ENCODE measurements at places on chromosomes 3 and 15.

DNA sequence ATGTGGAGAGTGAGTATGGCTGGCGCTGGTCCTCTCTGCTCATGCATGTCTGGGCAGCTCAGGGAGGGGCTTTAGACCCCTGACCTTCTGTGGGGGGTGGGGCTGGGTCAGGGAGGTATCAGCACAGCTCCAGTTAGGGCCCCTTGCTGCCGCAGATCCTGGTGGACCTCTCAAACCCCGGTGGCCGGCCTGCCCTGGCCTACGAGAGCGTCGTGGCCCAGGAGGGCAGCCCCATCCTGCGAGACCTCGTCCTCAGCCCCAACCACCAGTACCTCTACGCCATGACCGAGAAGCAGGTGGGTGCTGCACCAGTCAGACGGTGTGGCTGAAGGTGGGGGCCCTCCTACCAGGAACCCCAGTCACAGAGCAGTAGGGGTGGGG, 20.2 kb downstream of the PLXNA1 start:
- DNase-seq, result no peak

- DNase-seq, result no peak
Measured at GRCh38 chr3:23533996-23534395, 271.8 kb upstream of the UBE2E1 start.

- no peak for DNase-seq
Measured at GRCh38 chr3:23169551-23169950, 33.6 kb upstream of the UBE2E2 start.

DNA sequence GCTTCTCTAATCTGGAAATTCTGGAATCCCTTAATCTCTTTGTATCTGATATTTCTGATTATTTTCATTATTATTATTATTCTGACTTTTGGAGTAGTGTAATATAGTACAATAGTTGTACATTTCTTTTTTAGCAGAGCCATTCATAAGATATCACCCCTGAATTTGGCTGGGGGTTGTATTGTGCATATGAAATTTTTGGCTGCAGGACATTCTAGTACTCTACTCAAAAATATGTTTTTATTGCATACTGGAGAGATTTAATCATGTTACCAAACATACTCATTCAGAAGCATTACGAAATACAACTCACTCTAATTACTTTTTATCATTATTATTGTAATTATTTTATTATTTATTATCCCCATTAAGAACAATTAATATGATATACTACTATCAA, 589.7 kb upstream of the KCNMB2 start:
- no peak for DNase-seq

DNA sequence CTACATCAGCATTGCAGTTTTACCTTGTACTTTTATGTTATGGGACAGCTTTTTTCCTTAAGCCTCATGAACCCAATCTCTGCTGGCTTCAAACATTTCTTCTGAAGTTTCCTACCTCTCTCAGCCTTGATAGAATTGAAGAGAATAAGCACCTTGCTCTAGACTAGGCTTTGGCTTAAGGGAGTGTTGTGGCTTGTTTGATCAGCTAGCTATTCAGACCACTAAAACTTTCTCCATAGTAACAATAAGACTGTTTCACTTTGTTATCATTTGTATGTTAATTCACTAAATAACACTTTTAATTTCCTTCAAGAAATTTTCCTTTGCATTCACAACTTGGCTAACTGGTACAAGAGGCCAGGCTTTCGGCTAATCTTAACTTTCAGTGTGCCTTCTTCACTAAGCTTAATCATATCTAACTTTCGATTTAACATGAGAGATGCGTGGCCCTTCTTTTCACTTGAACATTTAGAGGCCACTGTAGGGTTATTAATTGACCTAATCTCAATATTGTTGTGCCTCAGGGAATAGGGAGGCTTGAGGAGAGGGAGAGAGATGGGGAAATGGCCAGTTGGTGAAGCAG, 8.1 kb upstream of the TIGIT start:
- no peak for DNase-seq

DNA sequence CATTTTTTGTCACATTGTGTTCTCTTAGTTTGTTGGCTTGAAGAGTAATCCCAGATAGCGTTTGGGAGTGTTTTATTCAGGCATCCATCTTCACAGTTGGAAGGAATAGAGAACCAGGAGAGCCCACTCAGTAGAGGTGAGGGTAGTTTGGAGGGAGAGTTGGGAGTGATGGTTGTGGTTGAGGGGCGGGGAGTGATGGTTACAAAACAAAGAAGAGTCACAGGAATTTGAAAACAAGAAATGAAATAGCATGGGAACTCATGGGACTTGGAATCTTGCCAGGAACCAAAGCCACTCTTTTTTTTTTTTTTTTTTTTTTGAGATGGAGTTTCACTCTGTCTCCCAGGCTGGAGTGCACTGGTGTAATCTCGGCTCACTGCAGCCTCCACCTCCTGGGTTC, 36.3 kb downstream of the DUT start:
- no peak for DNase-seq

DNA sequence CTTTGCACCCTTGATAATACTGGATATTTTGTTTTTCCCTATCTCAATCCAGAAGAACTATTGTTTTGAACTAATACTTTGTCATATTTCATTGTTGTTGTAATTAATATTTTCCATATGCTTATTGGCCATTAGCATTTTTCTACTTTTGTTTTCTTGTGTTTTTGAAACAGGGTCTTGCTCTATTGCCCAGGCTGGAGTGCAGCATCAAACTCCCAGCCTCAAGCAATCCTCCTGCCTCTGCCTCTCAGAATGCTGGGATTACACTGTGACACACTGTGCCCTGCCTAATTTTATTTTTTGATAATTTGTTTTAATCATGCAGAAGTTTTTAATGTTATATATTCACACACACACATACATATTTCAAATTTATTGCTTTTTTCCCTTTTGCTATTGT, 3.4 kb upstream of the RPS27L start:
- DNase-seq, result no peak

DNA sequence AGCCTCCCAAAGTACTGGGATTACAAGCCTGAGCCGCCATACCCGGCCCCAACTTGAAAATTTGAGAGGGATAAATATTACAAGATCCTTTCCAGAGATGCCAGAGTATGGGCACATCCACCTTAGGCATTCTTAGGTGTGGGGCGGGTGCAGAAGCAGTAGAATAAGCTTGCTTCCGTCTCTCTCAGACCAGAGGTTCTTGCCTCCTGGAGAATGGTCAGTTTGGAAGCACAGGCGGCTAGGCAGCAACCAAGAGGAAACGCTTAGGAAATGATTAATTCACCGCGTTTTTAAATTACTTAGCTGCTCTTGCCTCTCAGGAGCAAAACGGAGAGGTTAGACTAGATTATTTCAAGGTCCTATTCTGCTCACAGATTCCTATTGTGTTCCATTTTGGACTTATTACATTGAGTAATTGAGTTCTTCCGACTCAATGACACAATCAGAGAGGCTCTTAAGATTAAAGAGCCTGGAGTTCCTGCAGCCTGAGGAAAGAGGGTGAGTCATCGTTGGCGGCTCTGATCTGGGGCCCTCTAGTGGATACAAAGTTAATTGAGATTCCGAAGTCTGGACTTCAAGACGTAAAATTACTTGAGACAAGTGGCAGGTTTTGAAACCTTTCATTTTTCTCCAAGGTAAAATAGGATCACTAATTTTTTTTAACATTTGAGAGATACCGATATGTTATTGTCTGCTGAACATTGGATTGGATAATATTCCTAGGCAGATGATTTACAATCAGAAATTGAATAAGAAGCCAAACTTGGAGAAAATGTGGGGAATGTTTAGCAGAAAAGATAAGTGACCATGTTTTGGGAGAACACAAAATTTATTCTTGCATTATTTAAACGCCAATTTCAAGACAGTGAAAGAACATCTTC, 5.8 kb upstream of the TOPAZ1 start:
- DNase-seq, result peak; percentile 80

GRCh38 chr3:34386309-34386708, 587.9 kb downstream of the PDCD6IP start:
- no peak for DNase-seq

DNA sequence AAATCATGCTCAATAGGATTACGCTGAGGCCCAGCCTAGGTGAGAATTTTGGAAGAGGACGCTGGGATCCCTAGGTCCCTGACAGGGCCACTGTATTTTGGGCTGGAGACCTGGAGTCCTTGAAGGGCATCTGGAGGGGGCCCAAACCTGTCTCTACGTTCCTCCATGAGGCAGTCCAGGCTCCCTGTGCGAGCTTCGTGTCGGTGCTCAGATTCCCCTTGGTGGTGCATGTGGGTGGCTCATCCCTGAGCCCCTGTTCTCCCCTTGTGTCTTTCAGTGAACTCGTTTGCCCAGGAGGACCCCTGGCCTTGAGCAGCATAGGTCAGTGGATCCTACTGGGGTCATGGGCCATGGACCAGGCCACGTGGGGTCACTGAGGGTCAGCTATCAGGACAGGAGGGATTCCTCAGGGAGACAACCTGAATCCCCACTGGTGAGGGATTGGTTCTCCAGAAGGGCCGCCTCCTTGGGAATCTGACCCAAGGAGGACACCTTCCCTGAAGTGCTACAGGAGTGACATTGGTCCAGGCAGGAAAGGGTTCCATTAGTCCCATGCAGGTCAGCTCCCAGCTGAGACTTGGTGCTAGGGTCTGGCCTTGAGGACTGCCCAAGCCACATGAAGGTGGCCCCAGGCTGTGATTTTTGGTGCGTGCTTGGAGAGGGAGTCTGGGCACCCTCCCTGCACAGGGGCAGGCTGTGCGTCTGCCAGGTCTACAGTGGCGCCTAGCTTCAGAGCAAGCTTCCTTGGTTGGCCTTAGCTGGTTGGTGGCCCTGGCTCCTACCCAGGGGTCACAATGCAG, 229.8 kb downstream of the SNRPN start:
- no peak for DNase-seq

GRCh38 chr15:38464675-38465074, 10.7 kb downstream of the FAM98B start:
- no peak for DNase-seq

DNA sequence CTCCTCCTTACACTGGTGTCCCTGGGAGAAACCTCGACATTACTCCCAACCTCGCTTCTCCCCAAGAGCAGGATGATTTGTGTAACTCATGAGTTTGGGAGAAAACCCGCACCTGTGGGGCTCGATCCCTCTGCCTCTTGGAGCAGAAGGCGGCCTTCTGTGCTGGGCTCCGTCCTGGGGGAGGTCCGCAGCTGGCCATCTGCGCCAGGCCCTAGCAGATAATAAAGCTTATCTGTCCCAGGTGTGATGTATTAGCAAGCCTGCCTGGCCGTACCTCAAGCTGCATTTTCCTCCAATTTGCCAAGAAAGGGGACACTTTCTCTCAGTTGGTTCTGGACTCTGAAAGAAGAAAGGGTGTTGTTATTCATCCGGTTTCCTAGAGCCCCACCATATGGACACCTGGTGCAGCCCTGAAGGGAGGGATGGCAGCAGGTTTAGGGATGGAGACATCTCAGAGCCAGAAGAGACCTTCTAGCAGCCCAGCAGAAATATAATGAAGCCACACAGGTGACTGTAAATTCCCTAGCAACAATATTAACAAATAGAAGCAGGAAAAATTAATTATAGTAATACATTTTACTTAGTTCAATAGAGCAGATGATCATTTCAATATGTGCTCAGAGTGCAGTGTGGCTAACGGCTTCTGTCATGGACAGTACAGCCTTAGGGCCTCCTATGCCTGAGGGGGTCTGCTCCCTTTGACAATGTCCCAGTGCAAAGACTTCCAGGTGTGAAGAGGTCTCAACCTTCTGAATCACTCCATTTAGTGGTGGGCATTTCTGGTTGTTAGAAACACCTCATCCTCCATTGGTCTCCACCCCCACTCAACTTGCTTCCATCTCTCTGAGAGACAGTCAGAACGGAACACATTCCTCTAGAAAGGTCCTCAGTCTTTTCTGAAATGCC, 94.8 kb downstream of the CPN2 start:
- DNase-seq, result no peak

GRCh38 chr3:194125442-194125841, 10.5 kb upstream of the HES1 start:
- DNase-seq, result no peak

DNA sequence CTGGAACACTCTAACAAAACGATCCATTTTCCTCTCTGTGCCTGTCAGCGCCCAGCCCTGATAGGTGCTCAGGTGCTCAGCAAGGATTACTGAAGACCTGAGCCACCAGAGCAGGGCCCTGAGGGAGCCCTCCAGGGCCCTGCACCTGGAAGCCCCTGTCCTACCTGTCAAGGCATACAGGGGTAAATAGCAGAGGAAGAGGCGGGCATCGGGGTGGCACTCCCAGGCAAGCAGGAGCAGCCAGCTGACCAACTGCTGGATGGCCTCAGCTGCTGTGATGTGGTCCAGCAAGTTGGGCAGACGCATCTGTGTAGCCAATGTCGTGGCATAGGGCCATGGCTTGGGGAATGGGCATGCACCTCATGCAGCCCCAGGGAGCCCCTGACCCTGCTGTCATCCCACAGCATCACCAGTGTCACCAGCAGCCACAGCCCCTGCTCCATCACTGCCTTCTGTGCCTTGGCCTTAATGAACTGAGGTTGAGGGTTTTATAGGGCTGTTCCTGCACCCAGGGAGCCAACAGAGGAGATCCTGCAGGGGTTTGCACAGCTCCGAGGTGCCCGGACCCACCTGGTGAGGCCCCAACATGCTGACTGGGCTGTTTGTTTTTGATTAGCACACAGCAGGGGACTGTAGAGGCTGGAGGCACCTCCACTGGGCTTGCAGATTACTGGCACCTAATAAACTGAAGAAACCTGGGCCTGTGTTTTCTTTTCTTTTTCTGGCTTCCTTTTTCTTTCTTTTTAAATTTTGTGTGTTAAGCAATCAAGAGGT, 7.9 kb upstream of the WDR6 start:
- DNase-seq, result no peak

Measured in MM.1S (cell line).